NCI-H774 (cell line): ENCODE measurements at places on chromosomes 12 and 14.

- DNase-seq = no peak
Measured at GRCh38 chr14:72480464-72481243, 413.2 kb downstream of the DPF3 start.

- no peak for DNase-seq
Measured at GRCh38 chr14:85482552-85482951, 47.4 kb upstream of the FLRT2 start.

GRCh38 chr14:24132061-24132685 is 1.7 kb downstream of the FITM1 start:
- peak; percentile 55 for DNase-seq

- DNase-seq = no peak
Measured at GRCh38 chr12:124717318-124717717, 146.3 kb downstream of the SCARB1 start.

DNA sequence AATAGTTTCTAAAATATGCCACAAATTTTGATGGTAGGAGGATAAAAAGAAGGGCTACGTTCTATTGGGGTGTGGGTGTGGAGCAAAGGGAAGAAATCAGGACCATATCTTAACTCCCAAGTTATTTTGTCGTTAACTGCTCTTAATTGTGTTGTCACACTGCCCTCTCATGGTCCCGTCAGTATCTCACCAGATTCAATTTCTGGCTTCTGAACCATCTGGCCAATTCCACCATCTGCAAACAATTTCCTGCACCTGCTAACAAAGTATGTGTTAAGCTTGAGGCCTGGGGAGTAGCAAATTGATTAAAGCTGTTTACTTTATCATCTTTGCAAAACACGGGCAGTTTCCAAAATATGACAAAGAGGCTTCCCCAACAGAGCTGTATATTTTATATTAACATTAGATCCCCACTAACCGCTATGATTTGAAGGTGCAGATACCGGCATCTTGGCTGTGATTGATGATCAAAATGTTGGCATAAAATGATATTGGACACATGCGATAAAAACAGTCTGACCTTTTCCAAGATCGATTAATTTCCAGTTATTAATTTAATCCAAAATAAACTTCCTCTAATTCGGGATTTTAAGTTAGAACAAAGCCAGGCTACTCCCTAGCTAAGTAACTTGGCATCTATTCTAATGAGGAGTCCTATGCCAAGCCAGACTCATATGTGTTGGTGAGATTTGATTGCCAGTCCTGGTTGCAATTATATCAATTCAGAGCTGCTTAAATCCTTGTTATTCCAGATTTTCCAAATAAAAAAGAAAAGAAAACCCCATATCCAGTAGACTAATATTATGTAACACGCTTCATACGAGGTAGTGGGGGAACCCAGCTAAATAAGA is 6.9 kb upstream of the DNM1L start:
- DNase-seq = peak; percentile 81

DNA sequence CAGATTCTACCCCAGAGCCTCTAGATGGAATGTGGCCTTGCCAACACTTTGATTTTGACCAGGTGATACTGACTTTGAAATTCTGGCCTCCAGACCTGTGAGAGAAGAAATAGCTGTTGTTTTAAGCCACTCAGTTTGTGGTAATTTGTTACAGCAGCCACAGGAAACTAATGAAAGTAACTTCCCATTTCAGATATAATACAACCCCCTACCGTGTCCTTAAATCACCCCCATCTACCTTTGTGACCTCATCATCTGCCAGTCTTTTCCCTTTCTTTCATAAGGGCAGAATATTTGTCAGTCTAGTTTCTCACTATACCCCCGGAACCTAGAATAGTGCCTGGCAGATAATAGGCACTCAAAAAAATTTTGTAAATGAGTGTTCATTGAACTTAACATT is 39.6 kb downstream of the PPP4R4 start:
- no peak for DNase-seq

- DNase-seq = peak; percentile 40
Measured at GRCh38 chr12:60805364-60805763, 1209.5 kb downstream of the SLC16A7 start.

- DNase-seq = no peak
Measured at GRCh38 chr14:74567646-74568379, 44.2 kb downstream of the LTBP2 start.

- DNase-seq = no peak
Measured at GRCh38 chr12:96522690-96523089, 33.3 kb downstream of the CFAP54 start.

DNA sequence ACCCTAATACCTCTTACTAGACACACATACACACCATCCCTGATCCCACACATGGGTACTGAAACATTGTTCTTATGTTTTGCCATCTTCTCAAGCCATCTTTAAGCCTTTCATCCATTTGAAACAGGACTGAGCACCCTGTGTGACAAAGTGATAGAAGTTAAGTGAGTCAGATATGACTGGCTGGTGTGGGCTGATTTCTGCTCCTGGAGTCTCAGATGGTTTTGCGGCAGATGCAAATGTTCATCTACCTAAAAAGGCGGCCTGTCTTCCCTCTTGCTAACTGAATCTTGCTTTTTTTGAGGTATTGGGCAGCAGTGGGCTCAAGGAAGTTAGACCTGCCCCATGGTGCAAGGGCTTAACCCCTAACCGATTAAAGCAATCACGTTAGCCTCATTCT is 30.4 kb upstream of the PKP2 start:
- no peak for DNase-seq

DNA sequence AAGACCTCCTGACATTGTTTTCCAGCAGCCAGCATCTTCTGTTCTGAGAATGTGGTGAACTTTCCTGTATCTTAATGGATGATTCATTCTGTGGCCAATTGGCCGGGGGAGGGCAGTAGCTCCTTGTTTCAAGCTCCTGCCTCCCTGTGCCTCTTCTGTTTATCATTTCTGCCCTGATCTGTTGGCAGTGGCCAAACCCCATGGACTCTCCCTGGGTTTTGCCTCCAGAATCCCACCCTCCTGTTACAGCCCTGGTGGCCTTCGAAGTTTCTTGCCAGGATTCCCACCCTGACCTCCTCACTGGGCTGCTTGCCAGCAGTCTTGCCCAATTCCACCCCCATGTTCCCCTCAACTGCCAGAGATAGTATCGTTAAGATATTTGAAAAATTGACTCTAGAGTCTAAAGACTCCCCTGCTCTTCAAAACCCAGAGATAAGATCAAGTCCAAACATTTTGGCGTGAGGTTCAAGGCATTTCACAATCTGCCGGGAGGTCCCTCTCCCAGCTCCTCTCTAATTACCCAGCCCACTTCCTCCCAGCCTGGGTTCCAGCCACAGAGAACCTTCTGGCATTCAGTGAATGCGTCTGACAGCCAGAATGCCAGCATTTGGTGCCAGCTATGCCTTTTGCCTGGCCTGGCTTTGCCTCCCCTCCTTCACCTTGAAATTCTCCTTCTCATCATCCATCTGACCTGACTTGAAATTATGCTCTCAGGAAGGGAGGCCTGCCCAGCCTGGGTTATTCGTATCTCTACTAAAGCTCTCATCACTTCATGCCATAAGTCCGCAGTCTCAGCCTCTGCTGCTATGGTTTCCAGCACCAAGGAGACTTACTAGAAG is 37.7 kb upstream of the TXNRD1 start:
- DNase-seq = no peak

GRCh38 chr14:76088326-76088725 is 63.4 kb upstream of the GPATCH2L start:
- DNase-seq = no peak

DNA sequence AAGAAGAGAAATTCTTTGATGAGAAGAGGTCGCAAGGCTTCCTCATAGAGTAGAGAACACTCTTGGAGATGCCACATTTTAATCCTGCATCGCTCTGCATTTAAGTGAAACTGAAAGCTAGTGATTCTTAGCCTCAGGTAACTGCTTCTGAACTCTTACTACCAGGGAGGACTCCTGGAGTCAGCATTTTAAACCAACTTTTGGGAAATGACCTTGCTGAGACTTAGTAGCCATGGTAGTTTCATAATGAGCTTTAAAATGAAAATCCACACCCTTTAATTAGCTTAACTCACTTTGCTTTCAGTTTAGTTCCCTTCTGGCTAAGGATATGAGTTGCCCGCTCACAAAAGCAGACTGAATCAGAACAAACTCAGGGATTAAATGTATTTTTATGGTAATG is 80.3 kb downstream of the SYNE2 start:
- no peak for DNase-seq

DNA sequence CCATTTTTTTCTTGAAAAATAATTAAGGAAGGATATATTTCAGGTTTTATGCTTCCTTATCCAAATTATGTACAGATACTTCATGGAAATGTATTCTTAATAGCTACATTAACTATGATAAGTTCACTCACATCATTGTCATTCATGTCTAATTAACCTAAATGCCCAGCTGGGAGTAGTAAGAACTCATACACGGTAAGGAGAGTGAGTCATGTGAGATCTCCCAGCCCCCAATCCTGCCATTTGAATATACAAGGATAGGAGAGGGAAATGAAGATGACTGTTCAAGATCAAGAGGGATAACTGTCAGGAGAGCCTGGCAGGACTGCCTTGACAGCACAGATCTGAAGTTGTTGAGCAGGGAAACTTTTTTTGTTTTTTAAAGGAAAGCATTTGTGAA is 343.4 kb upstream of the USP15 start:
- no peak for DNase-seq

DNA sequence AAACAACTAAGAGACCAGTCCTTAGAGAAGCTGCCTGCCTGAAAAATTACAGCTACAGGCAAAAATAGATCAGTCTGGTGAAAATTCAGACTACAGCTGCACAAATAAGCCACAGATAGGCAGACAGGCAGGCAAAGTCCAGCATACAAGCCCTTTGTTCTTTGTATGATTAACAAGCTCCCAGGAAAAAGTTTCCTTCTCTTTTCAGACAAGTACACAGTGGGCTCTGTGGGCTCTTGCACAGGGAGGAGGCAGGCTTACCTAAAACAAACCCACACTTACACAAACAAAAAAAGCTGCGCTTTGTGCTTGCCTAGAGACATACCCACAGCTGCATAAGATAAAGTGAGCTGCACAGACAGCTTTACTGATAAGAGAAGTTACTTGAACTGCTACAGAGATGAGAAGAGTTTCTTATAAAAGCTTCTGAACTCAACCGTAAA is 7.7 kb downstream of the OR6C68 start:
- DNase-seq = no peak

DNA sequence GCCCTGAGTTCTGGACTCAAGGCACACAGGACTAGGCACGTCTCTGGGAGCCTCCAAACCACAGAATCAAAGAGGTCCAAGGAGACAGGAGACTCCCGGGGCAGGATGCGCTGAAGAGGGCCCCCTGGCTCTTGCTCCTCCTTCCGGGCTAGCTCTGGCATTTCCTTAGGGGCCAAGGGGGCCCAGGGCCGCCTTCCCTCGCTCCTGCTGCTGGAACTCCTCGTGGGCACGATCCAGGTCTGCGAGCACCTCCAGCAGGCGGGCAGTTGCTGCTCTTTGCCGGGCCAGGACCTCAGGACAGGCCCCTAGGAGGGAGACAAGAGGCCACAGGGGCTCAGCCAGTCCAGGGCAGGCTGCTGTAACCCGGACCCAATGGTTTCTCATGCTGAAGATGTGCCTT is 35.8 kb downstream of the RASAL1 start:
- no peak for DNase-seq

GRCh38 chr12:56157201-56158028 is 744 bp upstream of the MYL6 start:
- DNase-seq = peak; percentile 82

DNA sequence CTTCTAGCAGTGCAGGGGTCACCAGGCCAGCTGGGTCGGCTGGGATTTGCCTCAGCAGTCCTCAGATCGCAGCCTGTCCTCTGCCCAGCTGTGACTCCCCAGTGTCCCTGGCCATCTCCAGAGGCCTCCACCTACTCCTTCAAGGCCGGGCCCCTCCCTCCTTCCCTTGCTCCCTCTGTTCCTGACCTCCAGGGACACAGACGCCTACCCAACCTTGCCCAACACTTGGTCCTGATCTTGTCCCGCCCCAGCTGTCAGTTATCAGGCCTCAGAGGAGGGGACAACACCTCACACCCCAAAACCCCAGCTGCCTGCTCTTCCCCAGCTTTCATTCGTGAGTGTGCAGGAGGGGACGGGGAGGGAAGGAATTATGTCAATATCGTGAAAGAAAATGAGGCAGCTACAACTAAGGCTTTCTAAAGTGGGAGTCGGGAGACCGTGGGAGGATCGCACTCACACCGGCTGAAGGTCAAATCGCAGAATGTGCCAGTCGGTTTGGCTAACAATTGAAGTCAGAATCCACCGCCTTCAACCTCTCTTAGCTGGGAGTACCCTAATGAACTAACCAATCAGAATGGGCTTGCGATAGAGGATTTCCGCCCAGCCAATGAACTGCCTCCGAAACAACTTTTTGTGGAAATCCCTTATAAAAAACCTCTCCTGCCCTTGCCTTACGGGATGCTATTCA is 9.4 kb upstream of the PLBD2 start:
- no peak for DNase-seq

DNA sequence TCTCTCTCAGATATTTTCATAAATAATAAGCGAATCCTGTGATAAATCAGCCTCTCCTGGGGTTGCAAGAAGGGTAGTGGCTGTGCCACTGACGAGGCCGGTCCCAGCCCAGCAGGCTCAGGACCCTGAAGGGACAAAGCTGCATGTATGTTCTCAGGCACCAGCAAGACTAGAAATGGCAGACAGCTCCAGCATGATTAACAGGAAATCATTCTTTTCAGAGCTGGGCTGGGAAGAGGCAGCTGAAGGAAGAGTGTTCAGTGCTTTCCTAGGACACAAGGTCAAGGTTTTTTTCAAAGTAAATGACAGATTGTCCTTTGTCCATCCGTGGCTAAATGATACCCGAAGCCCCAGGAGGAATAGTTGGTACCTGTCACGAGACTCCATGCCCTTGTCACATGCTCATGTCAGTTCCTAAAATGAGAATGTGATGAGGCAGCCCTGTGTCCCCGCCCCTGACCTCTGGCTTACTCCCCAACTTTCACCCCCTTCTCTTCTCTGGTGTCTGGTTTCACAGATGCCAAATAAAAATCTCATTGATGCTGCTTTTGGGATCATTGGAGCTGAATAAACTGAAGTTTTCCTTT is 65.1 kb downstream of the PPP1R36 start:
- DNase-seq = no peak

GRCh38 chr12:38391007-38391406 is 74.4 kb downstream of the ALG10B start:
- DNase-seq = no peak
